Thymus (tissue), 14 donors: ENCODE measurements at places on chromosomes 6 and 20.

DNA sequence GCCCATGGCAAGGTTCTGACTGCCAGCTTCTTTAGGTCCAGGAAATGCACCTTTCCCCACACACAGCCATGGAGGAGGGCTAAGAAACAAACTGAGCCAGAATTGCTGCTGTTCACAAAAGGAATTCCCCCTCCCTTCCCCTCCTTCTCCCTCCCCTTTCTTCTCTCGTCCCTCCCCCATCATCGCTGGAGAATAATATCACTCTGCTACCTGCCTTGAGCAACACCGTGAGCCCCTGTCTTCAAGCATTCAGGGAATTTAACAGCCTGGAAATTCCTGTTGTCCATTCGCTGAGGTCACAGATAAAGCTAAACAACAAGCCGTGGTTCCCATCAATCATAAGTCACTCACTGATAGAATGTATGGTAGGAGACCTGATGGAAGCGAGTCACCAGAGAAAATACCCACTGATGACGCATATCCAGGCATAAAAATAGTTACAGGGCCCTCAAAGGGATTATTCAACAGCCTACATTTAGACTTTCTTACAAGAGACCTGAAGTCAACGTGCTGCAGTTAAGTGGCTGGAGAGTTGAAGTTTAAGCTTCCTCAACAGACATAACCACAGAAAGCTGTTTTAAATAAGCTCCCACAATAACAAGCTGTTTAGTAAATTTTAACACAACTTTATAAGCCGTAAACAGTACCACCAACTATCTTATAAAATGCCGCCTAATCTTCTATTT is 59.7 kb downstream of the HIVEP2 start:
- H3K27me3 ChIP-seq, result no peaks in the 10 kb centered on the region
- H3K4me3 ChIP-seq, result peak overlapping the region; percentile 47

DNA sequence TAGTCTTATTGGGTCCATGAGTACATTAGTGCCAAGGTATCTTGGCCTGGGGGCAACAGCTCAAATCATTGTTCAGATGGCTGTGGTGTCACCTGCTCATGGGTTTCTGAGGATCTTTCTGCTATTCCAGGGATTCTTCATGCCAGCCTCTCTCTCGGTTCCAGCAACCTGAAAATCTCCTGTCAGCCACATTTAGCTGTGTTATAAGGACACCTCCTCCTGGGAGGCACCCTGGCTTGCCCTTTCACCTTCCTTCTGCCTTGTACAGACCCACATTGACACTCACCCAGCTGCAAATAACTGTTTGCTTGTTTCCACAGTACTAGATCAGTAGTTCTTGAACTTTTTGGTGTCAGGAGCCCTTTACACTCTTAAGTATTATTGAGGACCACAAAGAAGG is 159.9 kb downstream of the GRM4 start:
- H3K27ac ChIP-seq, result no peak overlapping the region
- no peaks in the 10 kb centered on the region for H3K4me1 ChIP-seq

- peak overlapping the region; percentile 69 for H3K27ac ChIP-seq
- no peak overlapping the region for H3K4me3 ChIP-seq
- H3K36me3 ChIP-seq, result peaks cover 55% of the 10 kb centered on the region
Measured at GRCh38 chr6:137882225-137882961, 15.3 kb downstream of the TNFAIP3 start.

DNA sequence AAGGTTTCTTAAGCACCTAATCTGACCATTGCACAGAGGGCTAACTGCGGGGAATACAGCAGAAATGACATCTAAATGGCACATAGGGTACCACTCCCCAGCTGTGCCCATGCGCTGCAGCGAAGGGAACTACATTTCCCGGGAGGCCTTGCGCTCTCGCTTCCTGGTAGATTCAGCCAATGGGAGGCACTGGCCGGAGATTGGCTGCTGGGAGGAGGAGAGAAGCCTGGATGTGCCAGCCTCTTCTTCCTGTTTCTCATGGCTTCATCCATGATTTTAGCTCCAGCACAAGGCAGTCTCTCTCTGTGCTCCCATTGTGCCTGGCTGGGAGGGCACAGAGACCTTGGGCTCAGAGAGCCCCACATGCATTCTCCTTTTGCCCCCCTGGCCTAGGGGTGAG is 101.7 kb upstream of the FOXA2 start:
- peak; percentile 31 for DNase-seq
- H3K4me3 ChIP-seq, result no peak overlapping the region
- no peaks in the 10 kb centered on the region for H3K4me1 ChIP-seq
- no peaks in the 10 kb centered on the region for H3K27me3 ChIP-seq
- no peak overlapping the region for H3K27ac ChIP-seq
- H3K36me3 ChIP-seq, result no peaks in the 10 kb centered on the region

DNA sequence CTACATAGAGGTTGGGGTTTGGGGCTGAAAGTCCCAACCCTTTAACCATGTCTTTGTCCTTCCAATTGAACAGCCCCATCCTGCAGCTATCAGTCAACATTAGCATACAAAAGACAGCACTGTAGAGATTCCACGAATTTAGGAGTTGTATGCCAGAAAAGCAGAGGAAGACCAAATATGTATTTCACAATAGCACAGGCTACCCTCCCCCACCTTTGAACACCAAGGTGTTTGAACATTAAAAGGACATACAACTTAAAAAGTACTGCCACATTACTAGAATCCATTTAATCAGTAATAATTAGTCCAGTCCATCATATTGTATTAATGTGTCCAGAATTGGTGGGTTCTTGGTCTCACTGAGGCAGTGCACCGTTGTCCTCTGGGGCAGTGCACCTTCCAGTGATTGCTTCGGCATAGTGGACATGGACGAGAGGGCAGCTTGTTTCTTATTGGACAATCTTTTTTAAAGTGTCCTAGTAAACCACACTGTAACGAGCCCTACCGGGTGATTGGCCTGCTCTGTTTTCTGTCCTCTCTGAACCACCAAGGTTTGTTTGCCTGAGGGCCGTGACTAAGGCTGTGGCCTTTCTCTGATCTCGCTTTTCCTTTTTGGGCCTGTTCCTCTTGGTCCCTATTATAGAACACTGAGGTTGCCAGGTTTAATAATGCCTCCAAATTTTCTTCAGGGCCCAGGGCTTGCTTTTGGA is 36.4 kb downstream of the GSTA4 start:
- no peaks in the 10 kb centered on the region for H3K4me1 ChIP-seq
- H3K36me3 ChIP-seq, result no peaks in the 10 kb centered on the region
- no peak for DNase-seq
- no peaks in the 10 kb centered on the region for H3K27me3 ChIP-seq

GRCh38 chr20:19073584-19074218 is 138.7 kb upstream of the SLC24A3 start:
- DNase-seq, result no peak
- H3K4me3 ChIP-seq, result no peak overlapping the region
- peaks cover 6% of the 10 kb centered on the region for H3K4me1 ChIP-seq

GRCh38 chr6:138545621-138545980 is 46.3 kb upstream of the NHSL1 start:
- no peaks in the 10 kb centered on the region for H3K27me3 ChIP-seq
- no peaks in the 10 kb centered on the region for H3K36me3 ChIP-seq
- DNase-seq, result peak; percentile 5
- H3K4me1 ChIP-seq, result no peaks in the 10 kb centered on the region

GRCh38 chr6:14464716-14465115 is 347.1 kb downstream of the CD83 start:
- peaks cover 6% of the 10 kb centered on the region for H3K36me3 ChIP-seq
- H3K27me3 ChIP-seq, result no peaks in the 10 kb centered on the region
- no peak for DNase-seq
- no peak overlapping the region for H3K4me3 ChIP-seq

- H3K4me1 ChIP-seq, result peaks cover 10% of the 10 kb centered on the region
- no peaks in the 10 kb centered on the region for H3K36me3 ChIP-seq
- DNase-seq, result no peak
Measured at GRCh38 chr6:17932330-17932852, 55.0 kb downstream of the KIF13A start.

- H3K36me3 ChIP-seq, result peaks cover 2% of the 10 kb centered on the region
- H3K27me3 ChIP-seq, result no peaks in the 10 kb centered on the region
- peak; percentile 48 for DNase-seq
- H3K27ac ChIP-seq, result peak overlapping the region; percentile 53
Measured at GRCh38 chr20:17679941-17680835, 1.9 kb downstream of the RRBP1 start.

DNA sequence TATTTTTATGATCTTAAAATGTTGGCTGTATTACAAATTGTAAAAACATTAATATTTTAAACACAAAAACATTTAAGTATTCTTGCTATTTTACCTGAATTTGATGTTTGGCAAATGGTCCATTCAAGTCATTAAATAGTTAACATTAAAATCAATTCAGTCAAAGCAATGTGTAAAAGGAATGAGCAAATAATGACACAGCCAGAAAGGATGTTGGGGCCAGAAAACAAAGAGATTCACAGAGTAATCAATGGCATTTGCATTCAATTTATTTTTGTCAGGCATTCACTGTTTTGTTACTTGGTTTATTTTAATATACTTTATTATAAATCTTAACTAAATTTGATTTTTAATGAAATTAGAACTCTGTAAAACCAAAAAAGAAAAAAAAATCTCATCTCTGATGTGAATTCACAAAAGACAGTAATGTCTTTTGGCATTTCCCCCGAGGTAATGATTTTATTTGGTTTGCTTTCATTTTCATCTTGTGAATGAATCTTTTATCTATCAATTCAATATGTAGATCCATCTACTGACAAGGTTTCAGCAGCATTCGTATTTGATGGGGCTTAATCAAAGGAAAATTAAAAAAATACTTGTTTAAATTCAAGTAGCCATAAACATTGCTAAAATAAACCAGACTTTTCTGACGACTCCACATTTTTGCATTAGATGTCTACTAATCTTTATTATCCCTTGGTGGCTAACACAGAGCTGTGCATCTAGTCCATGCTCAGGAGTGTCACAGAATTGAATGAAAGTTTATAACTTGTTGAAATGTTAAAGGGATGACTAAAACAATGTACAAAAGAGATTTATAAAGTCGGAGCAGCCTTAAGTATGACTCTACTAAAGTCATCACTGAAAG is 866.7 kb upstream of the GJE1 start:
- no peak overlapping the region for H3K27ac ChIP-seq
- DNase-seq, result no peak
- no peaks in the 10 kb centered on the region for H3K27me3 ChIP-seq
- no peaks in the 10 kb centered on the region for H3K36me3 ChIP-seq

- H3K27ac ChIP-seq, result no peak overlapping the region
- H3K4me1 ChIP-seq, result no peaks in the 10 kb centered on the region
- DNase-seq, result no peak
- H3K4me3 ChIP-seq, result no peak overlapping the region
- H3K36me3 ChIP-seq, result peaks cover 21% of the 10 kb centered on the region
- no peaks in the 10 kb centered on the region for H3K27me3 ChIP-seq
Measured at GRCh38 chr6:106309766-106310373, 15.7 kb downstream of the ATG5 start.

DNA sequence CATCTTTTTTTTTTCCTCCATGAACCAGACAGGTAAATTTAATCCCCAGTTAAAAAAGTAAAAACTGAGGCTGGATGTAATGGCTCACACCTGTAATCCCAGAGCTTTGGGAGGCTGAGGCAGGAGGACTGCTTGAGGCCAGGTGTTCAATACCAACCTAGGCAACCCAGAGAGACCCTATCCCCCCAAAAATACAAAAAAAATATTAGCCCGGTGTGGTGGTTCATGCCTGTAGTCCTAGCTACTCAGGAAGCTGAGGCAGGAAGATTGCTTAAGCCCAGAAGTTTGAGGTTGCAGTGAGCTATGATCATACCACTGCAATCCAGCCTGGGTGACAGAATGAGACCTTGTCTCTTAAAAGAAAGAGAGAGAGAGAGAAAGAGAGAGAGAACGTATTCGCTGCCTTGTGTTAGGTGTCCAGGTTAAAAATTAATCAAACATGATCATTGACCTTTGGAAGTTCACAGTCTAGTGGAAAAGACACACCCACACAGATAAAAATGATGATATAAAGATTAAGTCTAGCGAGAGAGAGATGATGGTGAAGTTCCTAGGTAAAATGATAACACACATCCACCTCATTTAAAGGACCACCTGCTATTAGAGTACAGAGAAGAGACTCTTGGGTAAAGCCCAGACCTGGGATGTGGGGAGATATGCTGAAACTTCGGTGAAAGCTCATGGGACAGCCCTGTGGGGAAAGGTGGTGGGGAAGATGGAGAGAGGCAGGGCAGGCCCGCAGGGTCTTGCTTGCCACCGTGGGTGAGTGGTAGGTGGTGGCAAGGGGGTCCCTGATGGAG is 4.8 kb upstream of the NHSL1 start:
- no peaks in the 10 kb centered on the region for H3K4me1 ChIP-seq
- H3K4me3 ChIP-seq, result no peak overlapping the region
- no peaks in the 10 kb centered on the region for H3K36me3 ChIP-seq
- no peaks in the 10 kb centered on the region for H3K27me3 ChIP-seq

DNA sequence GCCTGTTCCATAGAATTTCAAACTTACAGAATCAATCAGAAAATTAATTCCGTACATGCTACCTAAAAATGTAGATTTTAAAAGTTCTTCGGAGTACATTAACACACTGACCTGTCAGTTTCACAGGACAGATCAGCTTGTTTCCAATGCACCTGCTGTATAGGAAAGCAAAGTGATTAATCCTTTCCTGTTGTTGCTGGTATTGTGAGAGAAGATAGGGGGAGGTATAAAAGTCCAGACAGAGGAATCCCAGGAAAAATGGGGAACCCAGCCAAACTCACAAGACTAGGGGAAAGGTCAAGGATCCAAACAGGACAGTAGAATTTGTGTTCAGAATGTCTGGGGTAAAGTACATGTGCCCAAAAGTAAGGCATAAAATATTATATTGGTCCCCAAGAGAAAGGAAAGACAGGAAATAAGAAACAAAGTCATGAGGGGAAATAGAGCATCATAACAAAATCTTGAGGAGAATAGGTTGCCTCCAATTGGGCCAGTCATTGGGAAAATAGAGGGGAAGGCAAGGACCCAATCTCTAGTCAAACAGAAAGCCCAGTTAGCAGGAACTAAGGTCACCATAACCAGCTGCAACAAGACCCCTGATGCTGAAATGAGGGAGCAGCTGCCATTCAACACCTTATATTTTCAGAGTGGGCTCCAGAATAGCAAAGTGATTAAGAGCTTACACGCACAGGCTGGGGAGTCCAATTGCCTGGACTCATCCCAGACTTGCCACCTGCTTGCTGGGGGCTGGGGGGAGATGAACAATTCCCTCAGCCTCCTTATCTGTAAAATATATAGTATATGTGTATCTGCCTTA is 10.3 kb downstream of the FILIP1 start:
- DNase-seq, result no peak
- no peak overlapping the region for H3K4me3 ChIP-seq
- H3K36me3 ChIP-seq, result no peaks in the 10 kb centered on the region
- no peaks in the 10 kb centered on the region for H3K4me1 ChIP-seq
- H3K27me3 ChIP-seq, result no peaks in the 10 kb centered on the region

- no peaks in the 10 kb centered on the region for H3K4me1 ChIP-seq
- H3K27ac ChIP-seq, result no peak overlapping the region
- no peak for DNase-seq
- no peaks in the 10 kb centered on the region for H3K27me3 ChIP-seq
Measured at GRCh38 chr20:35720165-35721123, 21.2 kb downstream of the ROMO1 start.

GRCh38 chr6:16305246-16305725 is 66.9 kb downstream of the GMPR start:
- no peak overlapping the region for H3K4me3 ChIP-seq
- no peaks in the 10 kb centered on the region for H3K27me3 ChIP-seq

GRCh38 chr6:12895721-12896120 is 179.2 kb downstream of the PHACTR1 start:
- no peak overlapping the region for H3K4me3 ChIP-seq
- H3K27ac ChIP-seq, result no peak overlapping the region
- no peak for DNase-seq
- no peaks in the 10 kb centered on the region for H3K27me3 ChIP-seq
- H3K4me1 ChIP-seq, result no peaks in the 10 kb centered on the region

- no peaks in the 10 kb centered on the region for H3K27me3 ChIP-seq
- H3K4me3 ChIP-seq, result no peak overlapping the region
- no peak overlapping the region for H3K27ac ChIP-seq
- peaks cover 16% of the 10 kb centered on the region for H3K4me1 ChIP-seq
Measured at GRCh38 chr20:58173091-58173490, 55.4 kb downstream of the ANKRD60 start.
